Stimulated activated CD4-positive, alpha-beta T cell treated with anti-CD3 and anti-CD28 coated beads, Interleukin-2, amount 100 ng/mL, for 24 hours (primary cell): ENCODE measurements at places on chromosomes 1 and 21.

GRCh38 chr1:200029822-200030152 lies 2.3 kb downstream of the NR5A2 start:
- no peak for DNase-seq

DNA sequence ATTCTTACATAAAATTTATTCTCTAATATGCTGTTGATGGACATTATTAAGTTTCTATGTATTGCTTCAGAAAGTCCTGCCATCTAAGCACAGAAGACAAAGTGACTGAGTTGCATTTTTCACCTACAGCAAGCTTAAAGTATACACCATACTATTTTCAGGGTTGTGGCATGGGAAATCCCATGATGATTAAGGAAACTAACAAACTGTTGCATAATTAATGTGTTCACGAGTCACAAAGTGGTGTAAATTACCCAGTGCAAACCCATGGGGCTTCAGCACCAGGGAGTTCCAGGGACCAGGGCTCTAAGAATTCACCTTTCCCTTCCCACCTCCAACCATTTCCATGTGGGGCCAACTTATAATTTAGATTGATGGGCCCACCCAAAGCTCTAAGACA lies 81.9 kb upstream of the NR5A2 start:
- no peak for DNase-seq

GRCh38 chr1:19529664-19530063 lies 44.3 kb upstream of the CAPZB start:
- DNase-seq = no peak

DNA sequence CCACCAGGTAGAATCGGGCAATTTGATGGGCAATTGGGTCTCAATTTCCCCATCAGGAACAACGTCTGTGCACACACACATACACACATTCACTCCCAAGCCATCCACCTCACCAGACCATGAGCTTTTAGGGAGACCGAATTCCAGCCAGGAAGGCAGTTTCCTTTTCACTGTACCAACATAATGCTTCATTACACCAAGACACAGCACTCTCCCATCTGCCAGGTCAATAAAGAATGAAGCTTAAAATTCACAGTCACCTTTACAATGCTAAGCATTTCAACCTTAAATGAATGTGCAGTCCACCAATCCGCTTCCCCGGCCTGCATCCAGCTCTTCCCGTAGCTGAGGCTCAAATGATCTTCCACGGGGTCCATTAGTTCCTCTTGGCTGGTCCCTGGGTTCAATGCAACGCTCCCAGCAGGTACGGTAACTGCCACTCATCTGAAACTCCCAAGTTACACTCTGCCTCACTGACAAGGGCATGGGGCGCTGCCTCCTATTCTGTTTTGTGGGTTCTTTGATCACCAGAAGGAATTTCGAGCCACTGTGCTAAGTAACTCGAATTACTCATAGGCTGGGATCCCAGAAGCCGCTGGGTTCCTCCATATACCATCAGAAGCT lies 105.0 kb downstream of the SIM2 start:
- DNase-seq = no peak

DNA sequence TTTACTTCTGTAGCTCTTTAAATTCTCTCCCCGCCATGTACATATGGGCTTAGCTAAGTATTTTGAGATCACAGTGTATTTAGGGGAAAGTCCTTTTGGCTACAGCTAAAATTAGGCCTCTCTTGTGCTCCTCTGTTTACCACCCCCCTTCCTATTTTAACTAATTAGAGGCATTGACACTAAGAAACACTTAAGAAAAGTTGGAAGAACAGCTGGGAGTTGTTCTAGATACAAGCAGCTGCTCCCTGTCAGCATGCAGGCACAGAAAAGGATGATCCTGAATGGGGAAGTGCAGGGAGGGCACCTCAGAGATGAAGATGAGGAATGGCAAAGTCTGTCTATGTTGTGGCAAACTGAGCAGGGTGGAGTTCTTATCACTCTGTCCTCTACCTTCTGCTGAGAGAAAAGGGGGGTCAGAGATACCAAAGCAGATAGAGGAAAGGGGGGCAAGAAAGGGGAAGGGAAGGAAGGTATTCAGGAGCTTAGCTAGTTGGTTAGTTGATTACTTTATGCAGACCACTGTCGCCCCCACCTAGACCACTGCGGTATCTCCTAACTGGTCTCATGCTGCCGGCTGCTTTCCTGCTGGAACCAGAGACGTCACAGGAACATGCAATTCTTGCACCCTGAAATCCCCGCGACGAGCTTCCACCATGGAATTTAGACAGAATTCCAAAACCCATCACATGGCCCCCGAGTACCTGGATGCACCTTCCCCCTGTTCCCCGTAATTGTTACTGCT lies 82.4 kb upstream of the HOOK1 start:
- no peak for DNase-seq

DNA sequence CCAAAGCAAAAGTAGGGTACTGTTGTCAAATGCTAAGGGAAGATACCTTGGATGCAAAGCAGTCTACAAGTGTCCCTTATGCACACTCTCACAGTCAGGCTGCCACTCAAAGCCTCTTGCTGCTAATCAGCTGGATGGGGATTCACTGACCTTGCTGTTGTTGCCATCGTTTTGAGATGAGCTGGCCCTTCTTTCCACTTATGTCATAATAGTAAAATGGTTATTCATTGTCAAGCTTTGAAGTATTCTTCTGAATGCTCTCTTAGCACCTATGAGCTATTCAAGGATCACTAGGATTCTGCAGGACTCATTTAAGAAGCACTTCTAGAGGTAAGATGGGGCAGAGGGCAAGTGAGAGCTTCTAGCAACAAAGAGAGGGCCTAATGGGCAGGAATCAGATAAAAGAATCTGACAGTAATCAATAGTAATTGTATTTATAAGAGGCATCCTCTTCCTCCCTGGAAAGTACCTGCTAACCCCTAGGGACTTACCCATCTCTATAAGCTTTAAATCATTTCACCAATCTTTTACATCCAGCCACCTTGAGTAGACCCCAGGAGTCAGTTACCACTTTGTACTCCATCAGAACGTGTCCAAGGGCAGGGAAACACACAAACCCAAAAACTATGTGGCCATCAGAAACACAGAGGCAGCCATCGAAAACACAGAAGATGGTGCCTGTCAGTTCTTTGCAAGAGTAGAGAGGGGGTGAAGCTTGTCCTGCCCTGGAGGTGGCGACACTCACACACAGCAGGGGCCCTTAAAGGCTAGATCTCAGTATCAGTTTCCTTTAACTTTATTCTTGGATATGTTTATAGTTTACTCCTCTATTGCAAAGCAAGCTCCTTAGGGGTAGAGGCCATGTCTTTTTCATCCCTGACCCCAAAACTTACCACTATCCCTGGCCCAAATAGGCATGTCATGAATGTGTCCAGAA lies 103.7 kb upstream of the NFIA start:
- DNase-seq = peak; percentile 24

DNA sequence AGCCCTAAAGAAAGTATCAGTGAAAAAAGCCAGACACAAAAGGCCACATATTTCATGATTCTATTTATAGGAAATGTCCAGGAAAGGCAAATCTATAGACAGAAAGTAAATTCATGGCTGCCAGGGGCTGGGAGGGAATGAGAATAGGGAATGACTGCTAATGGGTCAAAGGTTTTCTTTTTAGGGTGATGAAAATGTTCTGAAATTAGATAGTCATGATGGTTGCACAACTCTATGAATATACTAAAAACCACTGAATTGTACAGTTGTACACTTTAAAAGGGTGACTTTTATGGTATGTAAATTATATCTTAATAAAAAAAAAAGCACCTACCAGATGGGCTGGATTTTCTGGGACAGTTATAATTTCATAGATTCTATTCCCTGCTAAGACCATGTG lies 114.8 kb downstream of the CNIH3 start:
- DNase-seq = no peak

GRCh38 chr1:89457046-89457445 lies 67.6 kb upstream of the LRRC8B start:
- no peak for DNase-seq

GRCh38 chr1:244960904-244961303 lies 96.6 kb upstream of the HNRNPU start:
- DNase-seq = no peak

DNA sequence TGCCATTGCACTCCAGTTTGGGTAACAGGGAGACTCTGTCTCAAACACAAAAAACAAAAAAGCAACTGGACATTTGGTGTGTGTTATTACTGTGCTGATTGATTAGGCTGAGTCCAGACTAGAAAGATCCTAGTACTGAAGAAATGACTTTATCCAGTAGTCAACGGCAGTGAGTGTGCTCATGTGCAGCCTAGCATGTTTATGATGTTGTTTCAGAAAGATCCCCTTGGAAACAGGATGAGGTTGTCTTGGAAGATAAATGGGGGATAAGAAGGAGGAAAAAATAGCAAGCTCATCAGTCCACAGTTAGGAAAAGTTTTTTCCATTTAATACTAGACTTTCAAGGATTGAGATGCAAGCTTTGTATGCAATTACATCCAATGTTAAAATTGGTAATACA lies 14.3 kb downstream of the RUSC1 start:
- no peak for DNase-seq

DNA sequence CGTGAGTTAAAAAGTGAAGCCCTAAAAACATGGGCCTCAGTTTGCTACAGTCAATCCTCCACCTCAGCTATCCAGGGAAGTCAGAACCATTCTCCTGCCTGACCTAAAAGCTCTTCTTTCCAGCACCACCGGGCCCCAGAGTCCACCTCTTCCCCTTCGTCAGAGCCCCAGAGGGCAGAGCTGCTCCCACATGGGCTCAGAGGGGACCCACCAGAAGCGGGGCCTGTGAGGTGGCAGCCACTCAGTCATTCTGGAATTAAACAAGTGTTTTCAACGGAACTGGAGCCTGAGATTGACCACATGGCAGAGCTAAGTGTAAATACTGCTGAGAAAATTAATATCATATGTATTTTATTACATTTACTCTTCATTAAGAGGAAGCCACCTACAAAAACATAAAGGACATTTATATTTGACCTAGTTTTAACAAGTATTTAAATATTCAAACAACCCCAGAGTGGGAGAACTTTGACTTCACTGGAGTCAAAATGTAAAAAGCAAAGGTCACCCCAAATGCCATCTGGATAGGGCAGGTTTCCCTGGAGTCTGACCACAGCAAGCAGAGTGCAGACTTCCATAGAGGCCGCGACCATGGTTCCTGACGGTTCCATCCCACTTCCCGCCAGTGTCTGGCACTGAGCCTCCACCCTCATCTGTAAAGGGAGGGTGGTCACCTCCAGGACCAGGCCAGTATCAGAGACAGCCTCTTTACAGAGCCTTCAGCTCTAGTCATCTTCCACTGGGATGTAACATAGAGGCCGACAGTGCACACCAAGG lies 1.8 kb downstream of the SUMO3 start:
- no peak for DNase-seq

GRCh38 chr1:244075247-244075722 lies 24.2 kb downstream of the ZBTB18 start:
- no peak for DNase-seq

- DNase-seq = no peak
Observed at GRCh38 chr1:32365445-32365844, 3.1 kb downstream of the TSSK3 start.

DNA sequence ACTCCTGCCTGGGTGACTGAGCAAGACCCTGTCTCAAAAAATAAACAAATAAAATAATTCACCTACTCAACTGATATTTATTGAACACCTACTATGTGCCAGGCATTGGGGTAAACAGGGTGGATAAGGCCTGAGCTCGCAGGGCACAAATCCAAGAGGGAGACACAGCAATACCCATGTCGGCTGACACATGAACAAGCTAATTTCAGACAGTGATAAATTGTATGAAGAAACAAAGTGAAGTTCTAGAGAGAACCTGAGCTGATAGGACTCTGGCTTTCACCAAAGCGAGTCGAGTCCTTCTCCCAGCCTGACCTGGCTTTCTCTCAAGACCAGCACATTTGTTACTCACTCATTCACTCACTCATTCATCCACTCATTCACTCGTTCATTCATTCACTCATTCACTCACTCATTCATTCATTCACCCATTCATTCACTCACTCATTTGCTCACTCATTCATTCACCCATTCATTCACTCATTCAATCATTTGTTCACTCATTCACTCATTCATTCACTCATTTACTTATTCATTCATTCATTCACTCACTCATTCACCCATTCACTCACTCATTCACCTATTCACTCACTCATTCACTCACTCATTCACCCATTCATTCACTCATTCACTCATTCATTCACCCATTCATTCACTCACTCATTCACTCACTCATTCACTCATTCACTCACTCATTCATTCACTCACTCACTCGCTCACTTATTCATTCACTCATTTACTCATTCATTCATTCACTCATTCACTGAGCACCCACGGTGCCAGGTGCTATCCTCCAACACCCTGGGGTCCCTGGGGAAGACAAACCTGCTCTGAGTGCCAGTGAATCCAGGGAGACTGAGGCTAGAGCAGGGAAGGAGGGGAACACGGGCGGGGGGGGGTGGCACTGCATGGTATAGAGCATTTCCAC lies 37.4 kb upstream of the CASZ1 start:
- DNase-seq = no peak

DNA sequence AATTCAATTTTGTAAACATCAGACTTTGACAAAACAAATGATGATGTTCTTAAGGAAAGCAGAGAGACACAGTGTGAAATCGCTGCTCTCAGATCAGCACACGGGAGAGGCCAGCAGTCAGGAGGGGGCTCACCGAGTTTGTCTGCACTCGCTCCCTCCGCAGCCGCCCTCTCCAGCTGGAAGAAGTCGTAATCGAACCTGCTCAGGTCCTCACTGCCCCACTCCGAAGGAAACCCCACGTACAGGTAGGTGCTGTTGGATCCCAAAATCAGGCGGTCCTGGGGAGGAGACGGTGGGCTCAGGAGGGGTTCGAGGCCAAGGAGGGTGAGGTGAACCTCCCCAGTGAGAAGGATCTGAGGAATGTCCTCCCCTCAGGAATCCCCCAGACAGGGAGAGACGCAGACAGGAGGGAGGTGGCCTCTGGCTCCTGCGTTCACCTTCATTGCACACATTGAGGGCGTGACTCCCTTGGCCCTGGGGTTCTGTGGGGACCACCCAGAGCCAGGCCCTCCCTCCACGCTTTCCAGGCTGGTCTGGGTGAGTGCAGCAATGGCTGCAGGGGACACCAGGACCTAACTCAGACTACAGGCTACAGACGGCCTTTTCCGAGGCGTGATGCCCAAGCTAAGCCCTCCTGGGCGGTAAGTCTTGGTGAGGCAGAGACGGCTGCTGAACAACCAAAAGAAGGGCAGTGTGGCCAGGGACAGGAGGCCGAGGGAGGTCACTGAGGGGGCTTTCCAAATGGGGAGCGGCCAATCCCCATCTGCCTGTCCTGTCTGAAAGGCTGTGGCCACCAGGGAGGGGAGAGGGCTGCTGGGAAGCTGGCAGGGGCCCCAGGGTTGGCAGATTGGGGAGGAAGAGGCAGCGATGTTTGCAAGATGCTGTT lies 65.5 kb downstream of the SCCPDH start:
- DNase-seq = no peak

GRCh38 chr1:198620951-198621824 lies 17.7 kb upstream of the PTPRC start:
- peak; percentile 69 for DNase-seq

GRCh38 chr1:189206617-189207016 lies 1271.0 kb downstream of the BRINP3 start:
- DNase-seq = no peak

DNA sequence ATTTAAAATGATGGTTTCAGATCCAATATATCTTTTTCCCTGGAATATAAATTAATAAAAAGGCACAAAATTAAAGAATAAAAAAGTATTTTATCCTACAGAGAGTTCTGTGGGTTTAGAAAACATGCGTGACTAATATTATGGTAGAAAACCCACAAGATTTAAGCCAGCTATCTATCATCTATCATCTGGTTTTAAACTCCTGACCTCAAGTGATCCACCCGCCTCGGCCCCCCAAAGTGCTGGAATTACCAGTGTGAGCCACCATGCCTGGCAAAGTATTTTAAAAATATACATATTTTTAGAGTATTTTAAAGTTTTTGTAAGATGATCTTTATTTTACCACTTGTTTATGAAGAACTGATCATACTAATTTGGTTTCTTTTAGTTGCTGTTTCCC lies 79.5 kb downstream of the NRIP1 start:
- no peak for DNase-seq
